NCI-H1417 treated with DMSO at 0.1 percent for 48 hours (cell line): ENCODE measurements at places on chromosomes 16 and 17.

DNA sequence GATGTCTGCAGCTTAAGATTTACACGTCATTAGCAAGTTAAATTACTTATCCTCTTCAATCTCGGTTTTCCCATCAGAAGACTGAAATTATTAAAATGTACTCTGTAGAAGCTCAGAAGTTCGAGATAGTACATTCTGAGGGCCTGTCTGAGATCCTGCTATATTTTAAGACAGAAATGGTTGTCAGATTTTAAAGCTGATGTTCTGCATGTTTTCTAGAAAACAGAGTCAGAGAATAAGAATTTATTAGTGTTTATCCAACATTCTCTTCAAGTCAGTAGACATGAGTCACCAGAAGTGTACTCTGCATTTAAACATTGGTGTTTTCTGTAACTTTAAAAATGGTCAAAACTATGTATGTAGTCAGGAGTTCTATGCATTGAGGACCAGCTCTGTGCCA, 155.2 kb upstream of the MYOCD start:
- DNase-seq: no peak

- DNase-seq: no peak
Measured at GRCh38 chr16:66382171-66382965, 15.9 kb downstream of the CDH5 start.

- no peak for DNase-seq
Measured at GRCh38 chr16:76524356-76524755, 247.2 kb downstream of the CNTNAP4 start.

- DNase-seq: no peak
Measured at GRCh38 chr17:71098071-71098470, 928.7 kb downstream of the KCNJ2 start.

GRCh38 chr17:57523926-57524632, 221.0 kb downstream of the CCDC182 start:
- DNase-seq: no peak

- DNase-seq: no peak
Measured at GRCh38 chr17:2081564-2081963, 26.7 kb downstream of the HIC1 start.

DNA sequence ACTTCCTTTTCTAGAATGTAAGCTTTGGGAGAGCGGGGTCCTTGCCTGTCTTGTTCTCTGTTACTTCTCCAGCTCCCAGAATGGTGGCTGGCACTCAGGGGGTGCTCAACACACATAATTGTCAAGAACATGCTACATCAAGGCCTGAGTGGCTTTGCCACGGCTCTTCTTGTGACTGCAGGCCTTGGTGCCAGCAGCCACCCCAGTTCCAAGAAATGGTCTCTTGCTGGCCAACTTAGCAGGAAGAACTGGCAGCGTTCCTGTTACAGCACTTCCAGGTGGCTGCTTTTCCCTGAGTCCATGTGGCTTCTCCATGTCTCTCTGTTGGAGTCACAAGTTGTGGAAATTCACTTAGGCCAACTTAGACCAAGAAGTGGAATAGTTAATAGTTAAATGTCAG, 36.1 kb downstream of the PRKCB start:
- DNase-seq: no peak

DNA sequence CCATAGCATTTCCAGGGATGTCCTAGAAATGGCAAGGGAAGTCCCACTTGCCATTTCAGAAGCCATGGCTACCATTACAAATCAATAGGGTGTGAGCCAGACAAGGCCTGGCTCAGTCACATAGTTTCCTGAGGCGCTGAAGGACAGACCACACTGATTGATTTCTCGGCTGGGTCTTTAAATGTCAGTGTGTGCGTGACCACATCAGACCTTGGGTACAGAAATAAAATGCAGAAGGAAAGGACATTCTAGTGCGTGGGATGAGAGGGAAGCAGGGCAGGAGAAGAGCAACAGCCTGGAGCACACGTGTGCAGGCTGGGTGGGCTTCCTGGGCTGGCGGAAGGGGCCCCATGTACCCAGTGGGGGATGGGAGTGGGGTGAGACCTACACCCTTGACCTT, 58.7 kb upstream of the LYRM9 start:
- DNase-seq: no peak

GRCh38 chr16:88504489-88505404, 51.7 kb downstream of the ZFPM1 start:
- DNase-seq: peak; percentile 45

GRCh38 chr17:16975277-16975651, 3.3 kb upstream of the TNFRSF13B start:
- no peak for DNase-seq

DNA sequence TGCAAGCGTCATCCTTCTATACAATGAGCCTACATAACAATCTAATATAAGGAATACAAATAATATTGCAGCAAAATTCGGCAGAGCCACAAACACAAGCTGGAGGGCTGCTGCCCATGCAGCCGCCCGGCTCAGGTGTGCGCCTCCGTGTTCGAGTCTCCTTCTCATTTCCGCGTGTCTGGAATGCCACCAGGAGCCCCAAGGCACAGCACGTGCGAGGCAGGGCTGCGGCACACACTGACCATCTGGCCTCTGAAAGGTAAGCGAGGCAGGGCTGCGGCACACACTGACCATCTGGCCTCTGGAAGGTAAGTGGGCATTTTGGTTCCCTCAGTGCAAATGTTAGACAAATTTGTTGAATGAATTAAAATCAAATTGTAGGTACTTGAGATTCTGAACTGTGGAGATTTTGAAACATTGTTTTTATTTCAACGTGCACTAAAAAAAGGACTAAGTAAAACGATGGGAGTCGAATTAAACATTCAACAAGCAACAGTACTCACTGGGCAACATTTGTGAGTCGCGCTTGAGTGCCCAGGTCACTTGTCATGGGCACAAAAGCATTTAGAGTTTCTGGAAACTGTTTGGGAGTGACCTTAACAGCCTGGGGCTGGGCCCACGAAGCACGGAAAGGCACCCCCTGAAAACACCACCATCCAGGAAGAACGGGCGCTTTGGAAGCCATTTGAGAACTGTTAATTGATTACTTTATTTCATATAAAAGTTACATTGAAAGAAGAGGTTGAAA, 37.4 kb downstream of the ZDHHC7 start:
- DNase-seq: no peak

- no peak for DNase-seq
Measured at GRCh38 chr17:50355701-50356341, 9.9 kb downstream of the XYLT2 start.

DNA sequence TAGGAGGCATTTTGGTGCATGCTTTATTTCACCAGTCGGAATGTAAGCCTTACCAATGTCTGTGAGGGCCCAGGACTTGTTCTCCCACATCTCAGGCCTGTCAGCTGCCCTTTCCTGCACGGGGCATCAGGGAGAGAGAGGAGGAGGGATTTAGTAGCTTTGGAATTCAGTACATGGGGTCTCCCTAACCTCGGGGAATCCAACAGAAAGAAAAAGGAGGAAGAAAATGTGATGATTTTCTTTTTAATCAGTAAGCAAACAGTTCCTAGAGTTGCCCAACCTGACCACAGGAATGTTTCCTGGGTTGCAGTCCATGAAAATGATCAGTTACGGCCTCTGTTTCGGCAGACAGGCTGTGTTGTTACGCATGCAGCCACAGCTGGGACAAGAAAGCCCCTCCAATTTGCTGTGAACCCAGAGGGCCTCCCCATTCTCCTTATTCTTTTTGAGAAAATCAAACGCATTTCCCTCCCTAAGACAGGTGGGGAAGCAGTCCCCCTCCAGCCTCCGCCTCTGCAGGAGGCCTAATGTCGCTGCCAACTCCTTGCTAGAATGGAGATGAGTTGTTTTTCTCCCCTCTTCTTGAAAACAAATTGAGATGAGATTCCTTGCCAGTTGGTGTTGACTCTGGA, 53.1 kb upstream of the TANGO6 start:
- no peak for DNase-seq

- DNase-seq: no peak
Measured at GRCh38 chr16:57245472-57246113, 534 bp downstream of the ARL2BP start.

GRCh38 chr17:76147211-76148014, 6.4 kb upstream of the FOXJ1 start:
- no peak for DNase-seq

- no peak for DNase-seq
Measured at GRCh38 chr16:55876854-55877253, 1.7 kb upstream of the CES5A start.

GRCh38 chr16:86374603-86375130, 135.7 kb upstream of the FOXF1 start:
- no peak for DNase-seq

DNA sequence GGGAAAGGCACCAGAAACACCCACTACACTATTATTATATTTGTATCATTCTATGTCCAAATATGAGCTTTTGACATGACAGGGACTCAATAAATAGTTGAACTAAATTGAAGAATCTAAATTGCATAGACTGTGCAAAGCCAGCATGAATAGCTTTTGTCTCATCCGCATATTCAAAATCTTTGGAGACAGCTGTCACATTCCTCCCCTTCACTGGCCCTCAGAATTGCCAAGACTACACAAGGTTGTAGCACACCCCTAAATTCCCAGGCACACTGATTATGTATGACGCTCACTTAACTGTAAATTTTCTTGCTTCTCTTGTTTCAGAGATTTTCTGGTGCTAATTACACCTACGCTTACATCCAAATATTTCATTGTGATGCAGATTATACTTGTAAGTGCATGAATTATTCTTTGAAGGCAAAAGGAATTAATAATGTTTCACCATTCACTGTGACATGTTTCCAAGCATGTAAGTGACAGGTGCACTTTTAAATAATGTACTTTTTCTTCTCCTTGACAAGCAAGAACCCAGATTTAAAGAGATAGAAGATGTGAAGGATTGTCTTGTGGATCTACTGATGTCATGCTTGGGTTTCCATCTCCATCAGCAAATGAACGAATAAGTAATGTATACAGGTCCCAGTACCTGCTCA, 47.5 kb downstream of the CA10 start:
- DNase-seq: no peak

GRCh38 chr17:14460516-14461226, 159.8 kb downstream of the HS3ST3B1 start:
- DNase-seq: no peak

DNA sequence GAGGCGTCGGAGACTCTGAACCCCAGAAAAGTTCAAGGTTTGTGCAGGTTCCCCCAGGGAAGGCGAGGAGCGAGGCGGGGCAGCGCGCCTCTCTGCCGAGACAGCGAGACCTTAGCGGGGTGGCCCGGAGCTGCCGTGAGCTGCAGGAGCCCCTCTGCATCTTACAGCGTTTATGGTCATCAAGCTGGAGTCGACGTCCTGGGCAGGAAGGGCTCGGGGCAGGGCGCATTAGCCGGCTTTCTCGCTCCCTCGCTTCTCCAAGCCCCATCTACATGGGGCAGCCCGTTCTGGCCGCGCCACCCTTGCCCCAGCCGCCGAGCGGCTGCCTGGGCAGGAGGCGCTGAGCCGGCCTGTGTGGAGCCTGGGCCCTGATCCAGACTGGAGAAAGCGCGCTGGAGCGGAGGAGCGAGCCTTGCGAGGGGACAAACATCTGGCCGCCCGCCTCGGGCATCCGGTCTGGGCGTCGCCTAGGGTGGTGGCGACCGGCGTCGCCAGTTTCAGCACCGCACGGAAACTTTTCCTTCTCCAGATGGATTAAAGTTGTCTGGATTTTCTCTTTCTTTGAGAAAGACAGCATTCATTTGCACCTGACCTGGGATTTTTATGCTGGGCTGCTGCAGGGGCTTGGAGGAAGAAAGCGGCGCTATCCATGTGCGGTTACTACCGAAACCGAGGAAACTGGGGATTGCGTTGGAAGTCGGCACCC, 750 bp downstream of the TMEM132E start:
- DNase-seq: no peak
